H7 (cell line): ENCODE measurements at places on chromosomes 3 and 15. TPM values are rescaled to one million over a fixed set of nuclear protein-coding genes. Genes with fewer than 3 reads are reported as not detected.

DNA sequence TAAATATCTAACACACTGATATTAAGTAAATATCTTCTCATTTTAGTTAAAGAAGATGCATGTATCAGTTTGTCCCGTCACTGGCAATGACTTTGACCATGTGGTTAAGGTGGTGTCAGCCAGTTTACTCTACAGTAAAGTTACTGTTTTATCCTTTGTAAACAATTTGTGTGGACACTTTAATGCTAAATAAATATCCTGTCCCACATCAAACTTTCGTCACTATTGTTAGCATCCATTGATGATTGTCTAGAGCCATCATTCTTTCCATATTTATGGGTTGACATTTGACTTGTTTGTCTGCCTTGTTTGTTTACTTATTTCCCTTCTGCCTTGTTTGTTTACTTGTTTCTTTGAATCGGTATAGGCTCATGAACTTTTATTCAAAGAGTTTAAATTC, 11.0 kb upstream of the GPD1L start:
- DNase-seq, result no peak

DNA sequence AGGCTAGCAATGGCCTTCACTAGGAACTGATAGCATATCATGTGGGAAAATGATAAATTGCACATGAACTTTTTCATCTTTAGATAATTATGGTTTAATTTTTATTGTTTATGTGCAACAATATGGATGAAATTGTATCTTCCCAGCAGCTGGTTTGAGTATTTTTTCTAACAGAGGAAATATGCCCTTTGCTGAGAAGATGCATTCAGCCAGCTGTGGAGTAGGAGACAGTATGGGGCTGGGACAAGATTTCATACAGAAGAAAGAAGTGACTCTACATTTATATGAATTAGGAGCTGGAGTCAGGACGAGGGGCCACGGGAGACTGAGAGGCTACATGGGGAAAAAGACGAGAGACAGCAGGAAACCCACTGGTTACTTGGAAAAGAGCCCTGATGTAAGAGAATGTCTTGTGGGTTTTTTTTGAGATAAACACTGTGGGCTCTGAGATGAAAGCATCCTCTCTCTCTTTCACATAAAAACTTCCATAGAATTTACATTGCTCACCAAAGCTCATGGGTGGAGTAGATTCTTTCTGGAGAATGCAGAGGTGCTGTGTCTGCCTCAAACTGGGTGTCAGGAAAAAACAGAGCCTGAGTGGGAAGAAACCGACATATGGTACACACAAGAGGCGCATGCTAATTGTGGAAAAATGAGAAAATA, 115.2 kb upstream of the PDZRN3 start:
- no peak for DNase-seq

- no peak for DNase-seq
These were observed 23.1 kb downstream of the CCDC12 start for GRCh38 chr3:46953234-46954010.

DNA sequence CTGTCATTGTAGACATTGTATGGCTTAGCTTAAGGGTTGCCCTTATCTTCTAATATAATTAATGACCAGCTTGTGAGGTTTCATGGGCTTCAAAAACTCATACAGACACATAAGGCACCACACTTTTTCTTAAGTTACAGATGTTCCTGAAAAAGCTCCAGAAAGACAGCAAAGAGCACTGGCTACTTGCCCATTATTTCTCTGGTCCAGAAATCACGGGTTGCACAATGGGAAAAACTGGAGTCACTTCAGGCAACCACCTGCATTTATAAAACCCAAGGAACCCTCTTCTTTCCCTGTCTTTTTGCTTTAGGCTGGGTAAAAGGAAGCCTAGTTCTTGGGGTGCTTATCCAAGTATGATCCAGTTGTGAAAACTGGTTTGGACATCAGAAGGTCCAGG, 2.3 kb upstream of the COL6A6 start:
- DNase-seq, result no peak

- DNase-seq, result no peak
These were observed 16.5 kb upstream of the TSEN2 start for GRCh38 chr3:12467746-12468145.

GRCh38 chr3:145900056-145900829, 260.7 kb downstream of the PLOD2 start:
- DNase-seq, result no peak

The ARPP21 gene
- total RNA-seq, result not detected in 2 replicates

The ALDH1A2 gene
- total RNA-seq, result 0.10 TPM in 1 of 2 replicates, not detected in the other

The SORD gene
- 53.1 and 58.4 TPM in 2 replicates for total RNA-seq

The CHRNA7 gene
- total RNA-seq, result 3.8 and 6.2 TPM in 2 replicates
